Glomerular endothelial cell (primary cell): ENCODE measurements at places on chromosomes 6 and 20. TPM values are rescaled to one million over a fixed set of nuclear protein-coding genes. Genes with fewer than 3 reads are reported as not detected.

GRCh38 chr6:24614648-24615047 is 31.3 kb downstream of the KIAA0319 start:
- DNase-seq, result no peak

- DNase-seq, result no peak
Observed at GRCh38 chr20:15742087-15742486, 831.2 kb downstream of the KIF16B start.

GRCh38 chr6:25583906-25584305 is 68.1 kb upstream of the SCGN start:
- DNase-seq, result no peak

DNA sequence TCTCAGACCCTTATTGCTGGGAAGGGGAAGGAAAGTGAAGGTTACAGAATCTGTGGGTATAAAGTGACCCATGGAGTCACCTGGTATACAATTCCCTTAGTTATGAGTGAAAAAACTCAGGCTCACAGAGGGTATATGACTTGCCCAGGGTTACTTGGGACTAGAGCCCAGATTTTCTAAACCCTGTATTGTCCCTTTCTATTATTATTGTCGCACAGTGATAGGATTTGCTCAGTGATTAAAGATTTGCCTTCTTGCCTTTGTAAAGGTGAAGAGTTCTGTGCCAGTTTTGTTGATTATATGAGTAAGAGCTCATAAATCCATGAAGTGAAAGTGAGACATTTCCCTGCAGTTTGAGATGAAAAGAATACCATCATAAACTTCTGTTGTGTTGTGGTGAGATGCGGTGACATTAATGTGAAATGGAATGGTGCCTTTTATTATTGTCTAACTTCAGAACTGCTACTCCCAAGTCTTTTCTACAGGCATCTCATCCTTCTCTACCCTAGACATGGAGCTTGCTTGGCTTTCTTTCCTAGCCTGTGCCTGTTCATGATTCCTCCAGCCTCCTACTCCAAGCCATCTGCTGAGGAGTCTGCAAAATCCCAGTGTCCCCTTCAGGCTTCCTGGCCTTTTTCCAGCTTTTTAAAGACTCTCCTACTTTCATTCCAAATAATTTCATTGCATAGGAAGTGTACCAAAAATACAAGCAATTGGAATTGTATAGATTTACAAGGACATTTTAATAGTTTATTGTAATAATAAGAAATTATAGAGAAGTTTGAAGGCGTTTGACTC is 33.5 kb upstream of the ADIG start:
- no peak for DNase-seq

DNA sequence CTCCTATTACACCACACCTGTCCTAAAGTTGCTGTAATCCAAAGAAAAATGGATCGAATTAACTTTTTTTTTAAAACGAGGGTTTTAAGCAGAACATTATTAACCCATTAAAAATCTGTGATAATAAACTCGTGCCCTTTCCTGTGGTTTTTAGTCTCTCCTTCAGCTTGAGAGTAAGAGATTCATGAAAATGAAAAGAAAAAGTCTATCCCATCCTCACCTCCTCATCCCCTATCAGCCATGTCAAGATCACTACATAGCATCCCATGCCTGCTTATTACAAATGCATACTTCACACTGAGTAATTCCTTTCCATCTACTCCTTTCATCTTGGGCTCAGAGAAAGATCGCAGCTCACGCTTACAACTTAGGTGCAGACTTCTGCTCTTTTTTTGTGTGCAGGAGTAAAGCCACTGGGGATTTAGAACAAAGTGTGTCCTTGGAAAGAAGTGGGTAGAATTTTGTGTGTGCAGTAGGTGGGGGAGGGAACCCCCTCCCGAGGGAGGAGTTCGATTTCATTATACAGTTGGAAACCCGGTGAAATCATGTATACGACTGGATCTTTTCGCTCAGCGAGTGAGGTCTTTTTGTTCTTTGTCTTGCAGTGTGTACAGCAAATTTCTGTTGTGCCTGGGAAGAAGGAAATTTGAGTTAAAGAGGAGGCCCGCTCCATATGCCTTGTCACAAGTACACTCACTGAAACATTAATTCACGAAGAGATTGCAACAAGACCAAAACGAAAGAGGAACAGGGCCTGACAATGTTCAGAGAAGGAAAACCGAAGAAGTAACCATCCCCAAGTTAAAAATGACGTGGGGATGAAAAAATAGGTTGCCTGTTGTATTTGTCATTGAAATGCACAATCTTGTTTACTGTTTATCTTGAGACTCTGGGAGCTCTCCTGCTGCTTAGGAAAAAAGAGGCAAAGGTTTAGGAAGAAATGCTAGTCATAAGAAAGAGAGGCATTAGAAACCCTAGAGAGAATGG is 146.5 kb upstream of the ZNF217 start:
- no peak for DNase-seq

- DNase-seq, result peak; percentile 99
Observed at GRCh38 chr6:3913077-3913957, 64.1 kb downstream of the FAM50B start.

DNA sequence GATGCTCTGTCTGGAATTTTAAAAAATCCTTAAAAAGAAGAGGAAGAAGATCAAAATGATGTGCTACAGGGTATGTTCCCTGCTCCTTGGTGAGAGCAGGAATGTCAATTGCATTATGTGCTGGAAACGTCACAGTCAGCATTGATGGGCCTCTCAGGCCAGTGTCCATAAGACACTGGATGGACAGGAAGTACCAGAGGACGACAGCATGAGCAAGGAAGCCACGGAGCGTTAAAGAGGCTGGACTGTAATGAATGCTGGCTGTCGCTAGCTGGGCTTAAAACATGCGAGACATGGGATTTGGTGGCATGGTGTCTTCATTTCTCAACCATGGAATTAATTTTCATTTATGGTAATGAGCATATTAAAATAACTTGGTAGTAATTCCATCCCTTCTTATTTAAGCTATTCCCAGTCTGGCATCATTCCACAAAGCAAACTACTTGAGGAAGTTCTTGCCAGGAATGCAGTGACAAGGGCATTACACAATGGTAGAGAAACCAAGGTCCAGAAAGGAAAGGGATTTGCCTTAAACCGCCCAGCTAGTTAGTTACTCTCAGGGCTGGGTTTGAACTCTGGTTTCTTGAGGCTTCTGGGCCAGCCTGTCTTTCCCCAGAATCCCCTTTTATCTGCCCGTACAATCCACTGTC is 166.6 kb upstream of the SOX4 start:
- DNase-seq, result no peak

- DNase-seq, result no peak
Observed at GRCh38 chr6:30882759-30883684, 1.3 kb upstream of the DDR1 start.

DNA sequence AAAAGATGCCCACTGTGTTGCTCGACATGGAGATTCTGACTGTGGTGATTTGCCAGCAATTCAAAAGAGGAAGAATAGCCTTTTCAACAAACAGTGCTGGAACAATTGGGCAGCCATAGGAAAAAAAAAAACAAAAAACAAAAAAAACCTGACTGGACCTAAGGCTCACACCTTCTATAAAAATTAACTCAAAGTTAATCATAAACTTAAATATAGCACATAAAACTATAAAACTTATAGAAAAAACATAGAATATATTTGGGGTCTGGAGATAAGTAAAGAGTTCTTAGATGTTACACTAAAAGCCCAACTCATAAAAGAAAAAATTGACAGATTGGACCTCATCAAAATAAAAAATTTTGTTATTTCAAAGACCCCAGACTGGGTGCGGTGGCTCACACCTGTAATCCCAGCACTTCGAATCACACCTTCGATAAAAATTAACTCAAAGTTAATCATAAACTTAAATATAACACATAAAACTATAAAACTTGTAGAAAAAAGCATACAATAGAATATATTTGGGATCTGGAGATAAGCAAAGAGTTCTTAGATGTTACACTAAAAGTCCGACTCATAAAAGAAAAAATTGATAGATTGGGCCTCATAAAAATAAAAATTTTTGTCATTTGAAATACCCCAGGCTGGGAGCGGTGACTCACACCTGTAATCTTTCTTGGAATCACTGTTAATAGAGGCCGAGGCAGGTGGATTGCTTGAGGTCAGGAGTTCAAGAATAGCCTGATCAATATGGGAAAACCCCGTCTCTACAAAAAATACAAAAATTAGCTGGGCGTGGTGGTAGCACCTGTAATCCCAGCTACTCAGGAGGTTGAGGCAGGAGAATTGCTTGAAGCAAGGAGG is 115.6 kb upstream of the FAM83B start:
- DNase-seq, result no peak

GRCh38 chr20:16556301-16556700 is 16.9 kb downstream of the KIF16B start:
- DNase-seq, result no peak

GRCh38 chr6:159989492-159990480 is 20.9 kb downstream of the IGF2R start:
- DNase-seq, result no peak

DNA sequence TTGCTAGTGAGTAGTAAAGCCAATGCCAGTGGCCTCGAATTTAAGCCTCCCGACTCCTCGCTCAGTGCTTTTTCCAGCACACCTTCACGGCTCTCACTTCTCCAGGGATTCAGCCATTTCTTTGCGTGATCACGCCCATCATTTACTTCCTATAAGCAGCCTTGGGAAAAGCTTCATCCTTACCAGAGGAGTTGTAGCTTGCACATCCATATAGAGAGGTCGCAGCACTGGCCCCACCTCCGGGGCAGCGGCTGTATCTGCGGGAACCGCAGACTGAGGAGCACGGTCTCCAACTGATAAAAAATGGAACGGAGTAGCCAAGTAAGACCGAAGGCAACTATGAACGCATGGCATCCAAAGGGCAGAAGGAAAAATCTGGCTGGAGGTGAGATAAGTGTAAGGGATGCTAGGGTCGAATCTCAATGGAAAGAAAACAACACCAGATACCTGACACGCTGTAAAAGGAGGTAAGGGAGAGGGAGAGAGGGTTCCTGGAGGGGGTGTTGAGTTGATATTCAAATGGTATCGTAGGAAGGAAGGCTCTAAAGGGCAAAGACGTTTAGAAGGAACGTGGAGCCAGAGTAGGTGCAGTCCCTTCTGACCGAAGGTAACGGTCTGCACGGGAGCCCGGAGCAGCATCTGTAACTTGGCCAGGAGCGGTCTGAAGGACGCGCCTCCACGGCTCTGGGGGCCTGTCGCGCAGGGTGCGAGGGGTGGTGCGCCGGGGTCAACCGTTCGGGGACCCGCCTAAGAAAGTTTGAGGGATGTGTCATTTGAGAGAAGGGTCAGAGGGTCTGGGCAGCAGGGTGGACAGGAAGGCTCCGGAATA is 640 bp downstream of the NFS1 start:
- no peak for DNase-seq

DNA sequence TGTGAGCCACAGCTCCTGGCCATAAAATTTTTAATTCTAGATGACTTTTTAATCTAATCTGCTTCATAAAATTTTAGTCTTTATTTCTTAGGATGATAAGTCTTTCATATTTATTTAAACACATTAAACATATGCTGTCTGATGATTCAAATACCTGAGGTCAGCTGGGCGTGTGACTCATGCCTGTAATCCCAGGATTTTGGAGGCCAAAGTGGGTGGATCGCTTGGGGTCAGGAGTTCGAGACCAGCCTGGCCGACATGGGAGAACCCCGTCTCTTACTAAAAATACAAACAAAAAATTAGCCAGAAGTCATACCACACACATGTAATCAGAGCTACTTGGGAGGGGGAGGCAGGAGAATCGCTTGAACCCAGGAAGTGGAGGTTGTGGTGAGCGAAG is 53.1 kb downstream of the RBM24 start:
- no peak for DNase-seq

GRCh38 chr6:90895299-90896074 is 308.6 kb upstream of the MAP3K7 start:
- no peak for DNase-seq

The KIF25 gene
- not detected in 2 replicates for total RNA-seq

The SLA2 gene
- total RNA-seq, result not detected in 2 replicates

The CCN6 gene
- total RNA-seq, result not detected in 2 replicates

The MYL9 gene
- total RNA-seq, result 51.2 and 91.8 TPM in 2 replicates

The PACRG gene
- 0.23 TPM in 1 of 2 replicates, not detected in the other for total RNA-seq

The FRMD1 gene
- not detected in 2 replicates for total RNA-seq

The CPNE5 gene
- total RNA-seq, result 5.0 and 25.7 TPM in 2 replicates

The MRPL18 gene
- 63.6 and 73.0 TPM in 2 replicates for total RNA-seq
